Natural killer cell treated with Interleukin-12 subunit alpha and Interleukin-12 subunit beta and Interleukin-15 and Interleukin-18, amount 100 ng/mL, for 72 hours (primary cell): ENCODE measurements at places on chromosomes 7 and 10. TPM values are rescaled to one million over a fixed set of nuclear protein-coding genes. Genes with fewer than 3 reads are reported as not detected.

KCNMA1 gene
- total RNA-seq = 2.8 TPM

OR2A5 gene
- not detected for total RNA-seq

LIPN gene
- not detected for total RNA-seq

EGFR gene
- not detected for total RNA-seq

NYAP1 gene
- total RNA-seq = not detected

ELOVL3 gene
- total RNA-seq = not detected

CHST15 gene
- 0.95 TPM for total RNA-seq

SLC26A5 gene
- not detected for total RNA-seq

UTF1 gene
- total RNA-seq = not detected

SPDYE6 gene
- total RNA-seq = not detected

TRUB1 gene
- total RNA-seq = 19.4 TPM

CDC14C gene
- not detected for total RNA-seq
